Urothelium cell line (cell line): ENCODE measurements at places on chromosomes 3 and 15.

DNA sequence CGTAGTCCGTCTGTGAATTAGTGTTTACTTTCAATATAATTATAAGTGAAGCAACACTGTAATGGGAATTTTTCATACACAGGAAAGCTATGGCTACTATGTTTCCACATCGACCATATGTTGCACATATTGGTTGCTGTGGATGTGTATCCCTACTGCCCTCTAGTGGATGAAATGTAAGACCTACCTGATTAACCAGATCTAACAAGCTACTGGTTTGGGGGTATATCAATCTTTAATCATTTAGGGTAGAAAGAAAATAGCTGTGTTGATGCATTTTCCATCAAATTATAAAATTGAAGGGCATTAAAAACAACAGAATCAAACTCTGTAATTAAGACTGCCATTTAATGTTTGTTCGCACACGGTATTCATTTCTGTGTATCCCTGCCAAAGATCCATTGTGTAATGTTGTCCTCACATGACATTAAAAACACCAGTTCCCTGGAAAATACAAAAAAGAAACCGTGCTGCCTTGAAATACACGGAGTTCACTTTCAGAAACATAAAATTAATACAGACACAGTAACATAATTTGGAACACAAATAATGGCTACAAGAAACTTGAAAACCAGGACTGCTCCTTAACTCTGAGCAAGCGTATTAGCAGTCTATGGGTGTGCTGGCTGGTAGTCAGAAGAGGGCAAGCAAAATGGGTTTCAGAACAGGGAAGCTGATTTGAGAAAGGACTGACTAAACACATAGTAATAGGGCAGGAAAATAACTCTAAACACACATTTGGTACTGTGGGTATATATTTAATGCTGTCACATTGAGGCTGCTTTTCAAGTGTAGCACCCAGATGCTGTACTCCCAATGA, 125.1 kb downstream of the TIGIT start:
- peak; percentile 59 for DNase-seq

- no peak for DNase-seq
Observed at GRCh38 chr3:67416703-67417102, 237.7 kb downstream of the SUCLG2 start.

GRCh38 chr3:188559072-188559429, 405.1 kb downstream of the LPP start:
- no peak for DNase-seq

GRCh38 chr15:41483519-41483918, 10.2 kb upstream of the ITPKA start:
- DNase-seq, result no peak
